ENCODE measurements at places on chromosomes 4 and X.

GRCh38 chr4:74319470-74319869, 11.2 kb downstream of the EPGN start:
- DNase-seq, result no peak

DNA sequence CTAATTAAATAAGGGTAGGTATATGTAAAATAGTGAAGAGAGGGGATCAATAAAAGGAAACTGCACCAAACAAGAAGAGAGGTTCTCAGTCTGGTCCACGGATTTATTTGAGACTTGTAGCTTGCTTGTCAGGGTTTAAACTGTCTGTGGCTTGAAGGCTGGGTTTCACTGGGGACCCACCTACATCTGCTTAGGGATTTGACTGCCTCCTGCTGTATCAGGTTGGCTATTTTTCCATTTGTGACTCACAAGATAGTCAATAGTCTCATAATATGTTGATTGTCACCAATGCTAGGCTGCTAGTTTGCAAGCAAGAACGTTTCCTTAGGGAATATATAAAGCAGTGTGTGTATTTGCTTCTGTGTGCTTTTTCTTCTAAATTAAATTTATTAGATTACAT, 1950.7 kb upstream of the IGFBP7 start:
- no peak for DNase-seq

GRCh38 chrX:30997411-30997810, 74.4 kb downstream of the FTHL17 start:
- DNase-seq, result no peak

- no peak for DNase-seq
Observed at GRCh38 chr4:160318567-160319220, 1215.8 kb downstream of the RAPGEF2 start.

GRCh38 chr4:116530048-116530447, 555.3 kb downstream of the TRAM1L1 start:
- no peak for DNase-seq

GRCh38 chrX:65610040-65610439, 57.4 kb upstream of the MSN start:
- no peak for DNase-seq

DNA sequence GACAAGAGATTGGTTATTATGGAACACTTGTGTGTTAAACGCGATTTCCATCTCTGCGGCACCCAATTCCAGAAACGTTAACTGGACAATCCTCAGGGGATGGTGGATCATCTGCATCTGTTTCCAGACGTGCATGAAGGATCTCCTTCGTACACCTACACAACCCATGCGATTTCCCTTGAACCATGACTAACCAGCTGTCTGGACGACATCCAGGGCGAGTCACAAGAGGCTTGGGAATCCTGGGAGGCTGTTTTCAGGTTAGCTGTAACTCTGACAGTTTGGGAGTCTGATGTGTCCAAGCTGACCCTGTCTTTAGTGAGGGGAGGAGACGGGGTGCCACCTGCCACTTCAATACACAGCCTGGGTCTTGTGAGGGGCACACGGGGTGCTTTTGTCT, 84.5 kb downstream of the GATB start:
- DNase-seq, result no peak

- DNase-seq, result peak; percentile 17
Observed at GRCh38 chr4:150010525-150011126, 67.6 kb upstream of the DCLK2 start.

- DNase-seq, result no peak
Observed at GRCh38 chrX:30910124-30910860, 21.2 kb upstream of the TAB3 start.

DNA sequence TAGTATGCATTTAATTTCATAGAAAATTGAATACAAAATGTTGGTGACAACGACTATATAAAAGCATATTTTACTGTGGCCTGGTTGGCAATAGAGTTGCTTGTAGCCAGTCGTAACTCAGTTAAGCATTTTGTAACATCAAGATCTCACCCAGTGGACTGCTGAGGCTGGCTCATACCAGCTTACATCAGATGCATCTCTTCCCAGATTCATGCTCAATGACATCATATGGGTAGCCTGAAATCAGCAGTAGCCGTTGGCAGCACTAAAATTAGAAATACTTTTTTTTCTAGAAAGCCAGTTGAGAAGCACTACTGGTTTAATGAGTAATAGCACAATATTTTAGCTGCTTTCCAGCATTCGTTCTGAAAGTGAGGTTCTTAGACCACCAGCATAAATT, 341.2 kb downstream of the TECRL start:
- no peak for DNase-seq

Data from GM13976 (cell line).